HFF-Myc (cell line): ENCODE measurements at places on chromosomes 12 and 14.

GRCh38 chr12:27865421-27865820, 85.4 kb upstream of the MANSC4 start:
- DNase-seq: no peak

GRCh38 chr14:75915045-75915444, 66.8 kb downstream of the TGFB3 start:
- no peak for DNase-seq

GRCh38 chr14:93939304-93940229, 12.4 kb downstream of the FAM181A start:
- no peak for DNase-seq

DNA sequence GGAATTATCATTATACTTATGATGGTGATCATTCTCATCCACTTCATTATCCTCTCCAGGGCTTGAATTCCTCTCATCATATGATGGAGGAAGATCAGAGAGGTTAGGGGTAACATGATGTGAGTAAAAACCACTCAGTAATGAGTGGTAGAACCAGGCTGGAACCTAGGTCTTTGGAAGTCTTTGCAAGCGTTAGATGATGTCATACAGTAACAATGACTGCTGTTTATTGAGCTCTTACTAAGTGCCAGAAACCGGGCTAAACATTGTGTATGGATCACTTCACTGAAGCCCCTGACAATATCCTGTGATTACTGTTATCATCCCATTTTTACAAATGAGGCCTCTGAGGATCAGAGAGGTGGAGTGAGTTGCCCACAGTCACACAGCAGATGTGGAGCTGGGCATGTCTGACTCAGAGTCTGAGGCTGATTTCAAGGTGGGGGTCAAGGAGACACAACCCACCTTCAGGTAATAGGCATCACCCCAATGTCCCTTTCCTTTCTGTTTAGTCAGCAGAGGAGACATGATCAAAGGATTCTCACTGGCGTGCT, 19.5 kb downstream of the WSCD2 start:
- DNase-seq: no peak

GRCh38 chr12:71865757-71866536, 26.4 kb downstream of the TBC1D15 start:
- DNase-seq: no peak

DNA sequence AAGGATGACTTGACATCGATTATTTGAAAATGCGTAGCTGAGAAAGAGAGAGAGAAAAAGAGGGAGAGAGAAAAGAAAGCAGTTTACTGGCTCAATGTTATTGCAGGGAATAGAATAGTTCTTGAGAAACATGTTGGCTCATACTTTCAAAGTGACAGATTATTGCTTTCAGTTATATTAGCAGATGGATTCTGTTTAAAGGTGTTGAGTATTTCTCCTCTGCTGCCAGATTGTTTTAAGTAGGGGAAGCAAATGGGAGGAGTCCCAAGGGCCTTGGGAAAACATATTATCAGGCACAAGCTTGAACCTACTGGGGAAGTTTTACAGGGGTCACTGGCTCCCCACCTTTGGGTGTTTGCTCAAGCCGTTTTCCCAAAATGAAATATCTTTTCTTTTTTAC, 203.8 kb upstream of the SRRM4 start:
- DNase-seq: no peak

GRCh38 chr12:113955109-113955970, 10.8 kb downstream of the RBM19 start:
- DNase-seq: no peak
